RPMI8226 (cell line): ENCODE measurements at places on chromosomes 7 and 10.

GRCh38 chr10:100978901-100979195 lies 8.4 kb downstream of the MRPL43 start:
- no peak for DNase-seq

DNA sequence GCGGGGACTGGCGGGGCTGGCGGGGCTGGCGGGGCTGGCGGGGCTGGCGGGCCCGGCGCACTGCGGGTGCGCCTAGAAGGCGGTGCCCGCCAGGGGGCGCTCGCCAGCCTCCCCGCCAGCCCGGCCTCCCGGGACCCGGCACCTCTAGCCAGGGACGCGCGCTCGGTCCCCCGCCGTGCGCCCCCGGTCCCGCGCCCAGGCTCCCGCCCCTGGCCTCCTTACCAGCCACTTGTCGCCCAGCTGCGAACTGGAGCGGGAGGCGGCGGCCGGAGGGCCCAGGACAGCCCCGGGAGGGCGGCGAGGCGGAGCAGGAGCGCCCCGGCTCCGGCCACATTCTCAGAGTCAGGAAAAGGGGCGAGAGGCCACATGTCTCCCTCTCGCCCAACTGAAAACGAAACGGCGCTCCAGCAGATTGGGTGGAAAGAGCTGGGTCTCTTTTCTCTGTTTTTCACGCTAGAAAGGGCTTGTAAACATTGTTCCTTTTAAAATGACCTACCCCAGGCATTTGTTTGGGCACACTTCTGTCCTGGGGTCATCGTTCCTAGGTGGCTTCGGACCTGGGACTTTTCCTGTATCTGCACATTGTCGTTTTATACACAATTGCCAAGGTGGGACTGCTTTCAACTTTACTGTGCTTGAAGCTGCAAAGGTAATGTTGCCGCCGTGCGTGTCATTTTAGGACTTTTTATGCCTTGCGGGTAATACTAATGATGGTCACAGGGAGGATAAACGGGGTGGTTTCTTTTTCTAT lies 378 bp upstream of the PRKCQ start:
- DNase-seq: peak; percentile 55

- no peak for DNase-seq
These were observed 44.8 kb downstream of the AKR1B1 start for GRCh38 chr7:134414109-134414508.

DNA sequence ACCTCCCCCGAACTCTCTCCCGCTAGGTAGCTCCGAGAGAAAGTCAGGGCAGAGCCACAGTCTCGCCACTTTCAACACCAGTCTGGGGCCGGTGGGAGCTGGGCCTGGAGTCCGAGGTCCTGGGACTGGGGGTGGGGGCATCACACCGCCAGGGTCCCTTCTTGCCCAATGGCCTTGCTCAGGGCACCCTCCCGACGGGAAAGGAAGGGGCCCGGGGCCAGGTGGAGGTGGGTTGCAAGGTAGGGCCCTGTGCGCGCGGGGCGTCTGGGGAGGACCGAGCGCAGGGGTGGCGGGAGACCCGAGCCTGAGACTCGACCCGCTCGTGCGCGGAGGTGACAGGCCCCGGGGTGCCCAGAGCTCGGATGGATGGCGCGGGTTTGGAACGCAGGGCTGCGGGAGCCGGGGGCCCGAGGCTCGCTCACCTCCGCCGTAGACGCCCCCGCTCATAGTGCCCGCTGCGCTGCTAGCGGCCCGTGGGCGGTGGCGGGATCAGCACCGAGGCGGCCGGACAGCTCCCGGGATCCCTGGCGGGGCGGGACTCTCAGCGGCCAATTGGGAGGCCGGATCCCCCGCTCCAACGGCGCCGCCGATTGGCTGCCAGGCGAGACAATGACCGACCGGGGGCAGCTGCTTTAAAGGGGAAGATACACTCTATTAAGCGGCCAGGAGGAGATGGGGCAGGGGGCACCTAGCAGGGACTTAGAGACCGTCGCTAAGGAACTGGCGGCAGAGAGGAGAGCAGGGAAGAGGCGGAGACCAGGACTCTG lies at the start of gene ACTL6B:
ACTL6B (minus strand) TSS at position 541 of the 767 bp plus-strand sequence; CDS start at position 447, 94 bp downstream.
- DNase-seq: peak; percentile 67

DNA sequence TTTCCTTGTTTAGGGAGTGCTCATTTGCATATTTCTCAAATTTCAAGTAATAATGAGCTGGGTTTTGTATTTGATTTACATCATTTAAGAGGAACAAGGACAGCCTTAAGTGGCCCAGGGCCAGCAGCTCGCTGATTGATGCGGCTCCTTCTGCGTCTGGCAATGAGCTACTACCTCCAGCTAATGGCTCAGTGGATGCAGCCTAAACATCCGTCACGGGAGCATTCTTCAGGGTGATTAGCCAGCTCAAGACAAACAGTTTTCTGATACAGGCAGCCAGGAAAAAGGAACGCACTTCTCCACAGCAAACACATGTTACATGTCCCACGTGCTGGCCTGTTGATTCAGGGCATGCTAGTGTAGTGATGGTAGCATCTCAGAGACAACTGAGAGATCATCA lies 169.3 kb upstream of the TCERG1L start:
- DNase-seq: no peak

GRCh38 chr7:3109311-3109915 lies 65.7 kb upstream of the CARD11 start:
- no peak for DNase-seq

- no peak for DNase-seq
These were observed 6.3 kb upstream of the ZNF503 start for GRCh38 chr10:75407713-75408508.

- DNase-seq: no peak
These were observed 426.4 kb downstream of the PTPRN2 start for GRCh38 chr7:158161194-158161593.

- DNase-seq: no peak
These were observed 647 bp downstream of the ECHS1 start for GRCh38 chr10:133372507-133372906.

- no peak for DNase-seq
These were observed 239.5 kb upstream of the FOXP2 start for GRCh38 chr7:114175125-114175524.

- DNase-seq: no peak
These were observed 4.3 kb downstream of the SHH start for GRCh38 chr7:155807789-155808548.

- DNase-seq: no peak
These were observed 6.0 kb upstream of the FAM170B start for GRCh38 chr10:49139846-49140195.

- DNase-seq: no peak
These were observed 507.5 kb upstream of the CELF2 start for GRCh38 chr10:10510179-10510578.

GRCh38 chr7:1787241-1787640 lies 117.2 kb downstream of the ELFN1 start:
- DNase-seq: no peak

DNA sequence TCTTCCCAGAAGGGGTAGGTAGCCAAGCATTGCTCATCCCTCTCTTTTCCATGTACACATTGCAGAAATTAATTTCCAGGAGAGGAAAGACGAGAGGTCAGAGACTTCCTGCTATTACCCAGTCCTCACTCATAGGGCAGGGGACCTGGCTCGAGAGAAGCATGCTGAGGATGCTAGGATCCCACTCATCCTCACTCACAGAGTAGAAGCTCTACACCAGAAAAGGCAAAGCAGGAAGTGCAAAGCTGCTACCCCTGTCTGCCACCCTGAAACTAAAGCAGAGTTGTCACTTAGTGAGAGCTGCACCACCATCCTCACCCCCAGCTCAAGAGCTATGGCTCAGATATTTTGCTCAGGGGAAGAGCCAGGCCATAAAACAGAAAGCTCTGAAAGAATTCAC lies 9.9 kb downstream of the OR9A2 start:
- DNase-seq: no peak

- peak; percentile 40 for DNase-seq
These were observed 269.3 kb downstream of the BICC1 start for GRCh38 chr10:58781873-58782488.

GRCh38 chr10:106636766-106637491 lies 527.6 kb downstream of the SORCS1 start:
- DNase-seq: no peak

DNA sequence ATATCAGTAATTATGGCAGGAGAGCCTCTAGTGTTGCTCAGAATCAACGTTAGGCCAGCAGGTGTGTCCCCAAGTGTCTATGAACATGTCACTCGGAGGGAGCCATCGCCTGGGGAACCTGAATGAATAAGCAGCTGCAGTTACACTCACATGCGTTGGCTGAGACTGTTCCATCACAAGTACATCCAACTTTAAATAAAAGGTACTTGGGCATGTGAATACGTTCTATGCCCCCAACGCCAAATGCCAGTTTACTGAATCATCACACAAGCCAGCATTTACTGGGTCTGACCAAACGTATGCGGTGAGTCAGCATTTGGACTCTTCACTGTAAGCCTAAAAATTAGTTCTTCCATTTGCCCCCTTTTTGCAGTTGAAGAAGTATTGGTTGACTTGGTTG lies 207.6 kb upstream of the PLXNA4 start:
- DNase-seq: no peak

GRCh38 chr10:129483430-129484010 lies 16.5 kb downstream of the MGMT start:
- no peak for DNase-seq

- DNase-seq: no peak
These were observed 71.8 kb upstream of the DNAJB6 start for GRCh38 chr7:157265051-157265450.

GRCh38 chr10:5343092-5343491 lies 21.7 kb upstream of the UCN3 start:
- DNase-seq: no peak

DNA sequence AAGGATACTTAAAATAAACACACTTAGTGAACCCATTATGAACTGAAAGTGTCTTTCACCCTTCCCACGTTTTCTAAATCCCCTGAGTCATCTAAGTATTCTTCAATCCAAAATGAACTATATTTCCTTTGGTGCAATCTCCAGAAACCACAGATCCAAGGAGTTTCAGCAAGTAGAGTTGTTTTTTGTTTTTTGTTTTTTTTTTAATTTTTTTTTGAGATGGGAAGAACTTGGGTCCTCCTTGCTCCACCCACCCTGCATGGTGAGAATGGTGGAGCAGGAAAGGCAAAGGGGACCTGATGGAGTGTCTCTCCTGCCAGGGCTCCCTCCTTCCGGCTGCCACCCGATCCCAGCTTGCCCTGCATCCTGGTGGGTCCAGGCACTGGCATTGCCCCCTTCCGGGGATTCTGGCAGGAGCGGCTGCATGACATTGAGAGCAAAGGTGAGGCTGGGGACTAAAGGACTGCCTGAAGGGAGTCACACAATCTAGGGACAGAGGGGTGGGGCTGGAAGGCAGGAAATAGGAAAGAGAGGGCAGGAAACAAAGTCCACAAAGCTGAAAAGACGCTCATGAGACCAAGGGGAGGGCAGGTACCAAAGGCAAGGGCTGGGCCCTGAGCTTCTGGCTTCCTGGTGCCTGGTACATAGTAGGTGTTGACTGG lies 12.1 kb downstream of the ATG9B start:
- DNase-seq: no peak

DNA sequence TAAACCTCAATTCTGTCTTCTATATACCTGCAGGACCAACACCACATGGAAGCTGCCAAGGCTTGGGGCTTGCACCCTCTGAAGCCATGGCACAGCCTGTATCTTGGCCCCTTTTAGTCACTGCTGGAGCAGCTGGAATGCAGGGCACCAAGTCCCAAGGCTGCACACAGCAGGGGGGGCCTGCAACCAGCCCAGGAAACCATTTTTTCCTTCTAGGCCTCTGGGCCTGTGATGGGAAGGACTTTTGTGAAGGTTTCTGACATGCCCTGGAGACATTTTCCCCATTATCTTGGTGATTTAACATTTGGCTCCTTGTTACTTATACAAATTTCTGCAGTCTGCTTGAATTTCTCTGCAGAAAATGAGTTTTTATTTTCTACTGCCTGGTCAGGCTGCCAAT lies 123.2 kb upstream of the PCGF5 start:
- DNase-seq: no peak

GRCh38 chr10:73850863-73851461 lies 23.4 kb downstream of the CAMK2G start:
- DNase-seq: no peak

DNA sequence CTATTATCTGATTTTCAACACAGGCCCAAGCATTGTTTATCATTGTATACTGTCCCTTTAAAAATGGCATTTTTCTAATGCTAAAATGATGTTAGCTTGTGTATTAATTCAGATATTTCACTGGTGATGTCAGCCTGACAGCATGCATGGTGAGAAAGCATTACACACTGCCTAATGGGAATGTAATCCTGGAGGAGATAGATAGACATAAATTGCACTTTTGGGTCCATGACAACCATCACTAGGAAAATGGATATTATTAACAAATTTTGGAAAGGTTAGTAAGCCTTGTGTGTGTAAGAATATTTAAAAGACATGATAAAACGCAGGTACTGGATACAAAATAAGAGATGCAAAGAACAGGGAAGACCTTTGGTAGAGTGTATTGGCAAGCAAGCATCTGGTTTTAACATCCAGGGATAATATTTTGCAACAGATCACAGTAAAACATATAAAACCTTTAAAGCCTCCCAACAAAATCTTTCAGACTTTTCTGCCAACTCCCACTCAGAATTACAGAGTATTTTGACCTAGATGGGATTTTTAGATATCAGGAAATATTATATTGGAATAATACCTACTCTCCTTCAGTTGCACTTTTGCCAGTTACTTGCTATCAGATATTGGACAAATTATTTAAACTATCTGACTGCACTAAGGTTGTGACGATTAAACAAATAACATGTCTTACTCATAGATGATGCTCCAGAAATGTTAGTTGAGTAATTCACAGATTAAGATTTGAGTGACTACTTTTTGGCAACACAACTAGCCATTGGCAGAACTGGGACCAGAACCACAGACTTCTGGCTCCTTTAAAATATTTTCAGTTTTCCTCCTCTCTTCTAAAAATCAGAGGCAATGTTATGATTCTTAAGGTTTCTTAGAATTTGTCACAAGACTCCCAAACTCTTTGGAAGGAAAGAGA lies 291.6 kb upstream of the SEMA3C start:
- DNase-seq: no peak

DNA sequence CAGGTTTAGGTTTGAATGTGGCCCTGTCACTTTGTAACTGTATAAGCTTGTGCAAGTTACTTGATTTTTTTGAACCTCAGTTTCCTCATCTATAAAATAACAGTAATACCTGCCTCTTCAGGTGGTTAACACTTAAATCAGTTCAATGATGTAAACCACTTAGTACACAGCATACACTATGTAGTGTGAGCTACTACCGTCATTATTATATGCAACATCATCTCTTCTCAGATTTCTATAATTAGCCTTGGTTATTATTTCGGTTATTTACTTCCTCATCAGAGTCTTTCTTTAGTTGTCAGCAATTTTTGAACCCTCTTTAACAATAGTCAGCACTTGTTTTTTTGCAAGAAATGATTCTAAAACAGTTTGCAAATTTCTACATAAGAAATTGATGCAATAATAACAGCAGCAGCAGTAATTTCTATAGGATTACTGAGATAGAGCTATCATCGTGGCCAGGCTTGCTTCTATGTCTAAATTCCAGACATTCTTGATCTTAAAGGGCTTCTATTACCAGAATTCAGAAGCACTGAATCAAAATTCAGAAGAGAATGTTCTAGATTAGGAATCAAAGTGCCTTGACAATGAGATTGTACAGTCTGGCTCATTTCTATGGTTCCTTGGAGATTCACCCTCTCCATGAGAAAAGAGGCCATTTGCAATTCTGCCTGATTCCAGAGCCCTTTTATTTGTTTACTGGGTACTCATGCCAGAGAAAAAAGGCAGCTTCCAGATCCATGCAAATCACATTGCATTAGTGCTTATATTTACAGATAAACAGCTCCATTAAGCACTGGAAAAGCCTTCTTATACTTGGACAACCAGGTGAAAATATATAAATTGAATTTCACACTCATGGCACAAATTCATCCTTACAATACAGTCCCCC lies 25.0 kb upstream of the WDR11 start:
- DNase-seq: peak; percentile 10

GRCh38 chr10:18409599-18410397 lies 241.6 kb downstream of the NSUN6 start:
- DNase-seq: no peak

GRCh38 chr7:2036786-2037185 lies 196.0 kb downstream of the MAD1L1 start:
- no peak for DNase-seq
